ENCODE measurements at places on chromosomes 2 and 18.

- DNase-seq, result no peak
These were observed 26.8 kb upstream of the LIPG start for GRCh38 chr18:49534846-49535601.

- no peak for DNase-seq
These were observed 166.6 kb downstream of the ACTR3 start for GRCh38 chr2:114056294-114057143.

DNA sequence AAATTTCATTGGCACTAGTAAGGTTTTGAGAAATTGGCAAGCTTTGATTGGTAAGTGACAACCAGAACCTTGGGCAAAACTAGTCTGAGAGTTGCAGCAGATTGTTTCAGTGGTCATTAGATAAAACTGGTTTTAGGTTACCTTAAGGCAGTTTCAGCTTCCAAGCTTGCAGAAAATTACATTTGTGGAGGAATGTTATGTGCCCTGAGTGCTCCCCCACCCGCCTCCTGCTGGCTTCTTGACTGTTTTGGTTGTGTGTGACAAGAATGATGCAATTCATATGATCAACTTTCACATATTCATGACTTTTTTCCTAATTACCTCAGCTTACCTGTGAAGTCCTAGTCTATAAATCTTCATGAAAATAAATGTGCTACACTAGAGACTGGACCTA, 599.5 kb upstream of the ZNF804A start:
- no peak for DNase-seq

GRCh38 chr2:56474412-56475158, 290.8 kb downstream of the CCDC85A start:
- DNase-seq, result peak; percentile 85

DNA sequence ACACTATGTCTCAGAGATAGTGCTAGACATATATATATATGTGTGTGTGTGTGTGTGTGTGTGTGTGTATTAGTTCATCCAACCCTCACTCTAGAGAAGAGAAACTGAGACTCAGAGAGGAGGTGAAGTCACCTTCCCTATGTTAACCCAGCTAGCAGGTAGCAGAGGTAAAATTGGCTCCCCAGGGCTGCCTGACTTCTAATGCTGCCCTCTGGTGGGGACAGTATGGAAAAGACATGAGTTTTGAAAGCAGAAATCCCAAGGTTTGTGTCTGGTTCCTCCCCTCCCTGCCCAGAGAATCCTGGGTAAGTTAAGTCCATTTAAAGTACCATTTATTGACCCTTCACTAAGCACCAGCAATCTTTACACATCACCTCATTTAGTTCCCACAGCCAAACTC, 137.7 kb downstream of the THNSL2 start:
- DNase-seq, result no peak

DNA sequence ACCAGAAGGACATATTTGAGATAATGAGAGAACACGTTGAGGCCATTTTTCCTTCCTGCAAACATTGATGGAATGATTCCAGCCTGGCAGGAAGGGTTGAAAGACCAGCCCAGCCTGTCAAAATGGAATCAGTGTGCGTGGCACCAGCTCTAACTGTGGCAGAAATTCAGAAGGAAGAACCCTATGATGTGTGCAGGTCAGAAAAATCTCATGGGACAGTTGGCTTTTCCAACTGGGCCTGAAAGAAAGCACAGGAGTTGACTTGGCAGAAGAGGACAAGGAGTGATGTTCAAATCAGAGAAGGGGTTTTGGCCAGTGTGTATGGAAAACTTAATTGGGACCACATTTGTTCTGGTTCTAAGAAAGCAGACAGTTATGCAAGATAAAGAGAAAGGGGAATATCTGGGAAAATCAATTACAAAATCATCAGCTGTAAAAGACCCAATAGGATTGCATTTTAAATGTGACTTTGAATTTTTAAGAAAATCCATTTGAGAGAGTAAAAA, 192.8 kb upstream of the PID1 start:
- DNase-seq, result no peak

DNA sequence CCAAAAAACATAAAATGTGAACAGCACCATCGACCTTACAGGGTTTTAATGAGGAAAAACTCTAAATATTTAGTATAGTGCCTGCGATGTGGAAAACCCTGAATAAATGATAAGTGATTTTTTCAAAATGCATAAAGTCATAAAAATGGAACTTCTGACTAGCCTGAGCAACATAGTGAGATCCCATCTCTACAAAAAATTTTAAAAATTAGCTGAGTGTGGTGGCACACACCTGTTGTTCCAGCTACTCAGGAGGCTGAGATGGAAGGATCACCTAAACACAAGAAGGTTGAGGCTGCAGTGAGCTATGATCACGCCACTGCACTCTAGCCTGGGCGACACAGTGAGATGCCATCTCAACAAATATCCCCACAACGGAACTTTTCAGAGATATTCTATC, 4.2 kb downstream of the GGCX start:
- no peak for DNase-seq

DNA sequence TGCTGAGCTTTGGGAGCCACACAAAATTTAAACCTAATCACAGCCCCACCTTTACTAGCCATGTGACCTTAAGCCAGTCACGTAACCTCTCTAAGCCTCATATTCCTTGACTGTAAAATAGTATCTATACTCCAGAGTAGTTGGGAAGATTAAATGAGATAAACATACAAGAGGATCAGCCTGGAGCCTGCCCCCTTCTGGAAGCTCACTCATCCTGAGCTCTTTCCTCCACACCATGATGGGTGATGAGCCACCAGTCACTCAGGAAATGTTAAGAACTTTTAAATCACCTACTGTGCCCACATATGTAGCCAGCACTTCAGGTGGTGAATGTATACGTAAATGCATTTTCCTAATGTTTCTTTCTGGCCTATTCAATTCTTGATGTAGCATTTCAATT, 195.9 kb upstream of the DDX18 start:
- DNase-seq, result no peak

- no peak for DNase-seq
These were observed 43.9 kb downstream of the ACSL3 start for GRCh38 chr2:222904557-222905258.

DNA sequence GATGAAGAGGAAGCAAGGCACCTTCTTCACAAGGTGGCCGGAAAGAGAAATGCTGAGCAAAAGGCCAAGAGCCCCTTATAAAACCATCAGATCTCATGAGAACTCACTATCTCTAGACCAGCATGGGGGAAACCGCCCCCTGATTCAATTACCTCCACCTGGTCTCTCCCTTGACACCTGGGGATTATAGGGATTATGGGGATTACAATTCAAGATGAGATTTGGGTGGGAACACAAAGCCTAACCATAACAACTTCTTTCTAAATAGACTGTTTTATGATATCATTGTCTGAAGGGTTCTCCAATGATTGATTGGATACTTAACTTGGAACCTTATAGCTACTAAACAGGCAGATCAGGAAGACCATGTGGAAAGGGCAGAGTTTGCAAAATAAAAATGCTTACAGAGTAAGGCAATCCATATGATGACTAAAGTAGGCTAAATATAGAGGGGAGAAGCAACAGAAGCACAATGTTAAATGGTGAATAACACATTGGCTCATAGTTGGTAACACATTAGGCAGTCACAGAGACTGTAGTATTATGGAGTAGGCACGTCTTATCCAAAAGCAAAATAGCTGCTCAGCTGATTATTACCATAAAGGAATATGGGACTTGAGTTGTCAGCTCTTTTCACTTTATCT, 179.0 kb downstream of the BARD1 start:
- DNase-seq, result no peak

- DNase-seq, result no peak
These were observed 260.0 kb downstream of the ASXL3 start for GRCh38 chr18:33838054-33838453.

DNA sequence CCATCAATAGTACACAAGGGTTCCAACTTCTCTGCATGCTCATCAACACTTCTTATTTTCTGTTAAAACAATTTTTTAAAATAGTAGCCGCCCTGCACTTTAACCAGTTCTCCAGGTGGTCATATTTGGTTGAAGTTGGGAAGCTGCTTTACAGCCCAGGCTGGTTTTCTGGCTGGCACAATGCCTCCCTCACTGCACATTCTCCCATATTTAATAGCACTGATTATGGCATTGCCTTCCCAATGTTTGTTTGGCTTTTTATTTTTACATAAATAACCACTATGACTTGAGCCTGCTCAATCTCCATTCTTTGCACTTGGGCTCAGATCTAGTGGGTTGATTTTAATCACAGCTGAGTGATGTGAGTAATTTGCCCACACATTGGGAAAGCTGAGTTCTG, 111.9 kb upstream of the MAP4K3 start:
- no peak for DNase-seq

DNA sequence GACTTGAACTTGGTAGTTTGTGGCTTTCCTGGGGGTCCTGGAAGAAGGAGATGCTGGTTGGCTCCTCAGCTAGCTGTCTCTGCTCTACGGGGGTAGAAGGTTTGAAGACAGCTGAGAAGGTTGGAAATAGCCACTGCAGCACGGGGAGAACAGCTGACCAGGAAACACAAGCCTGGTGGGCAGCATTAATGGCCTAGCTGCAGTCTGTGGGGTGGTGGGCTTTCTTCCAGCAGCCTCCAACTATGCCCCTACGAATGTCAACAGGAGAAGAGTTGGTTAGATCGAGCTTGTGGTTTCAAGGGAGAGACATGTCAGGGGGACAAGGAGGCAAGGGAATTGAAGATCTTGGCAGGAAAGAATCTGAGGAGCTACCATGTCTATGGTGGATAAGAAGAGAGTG, 38.9 kb downstream of the PMAIP1 start:
- no peak for DNase-seq

GRCh38 chr2:134491022-134491421, 227.8 kb downstream of the TMEM163 start:
- DNase-seq, result no peak

DNA sequence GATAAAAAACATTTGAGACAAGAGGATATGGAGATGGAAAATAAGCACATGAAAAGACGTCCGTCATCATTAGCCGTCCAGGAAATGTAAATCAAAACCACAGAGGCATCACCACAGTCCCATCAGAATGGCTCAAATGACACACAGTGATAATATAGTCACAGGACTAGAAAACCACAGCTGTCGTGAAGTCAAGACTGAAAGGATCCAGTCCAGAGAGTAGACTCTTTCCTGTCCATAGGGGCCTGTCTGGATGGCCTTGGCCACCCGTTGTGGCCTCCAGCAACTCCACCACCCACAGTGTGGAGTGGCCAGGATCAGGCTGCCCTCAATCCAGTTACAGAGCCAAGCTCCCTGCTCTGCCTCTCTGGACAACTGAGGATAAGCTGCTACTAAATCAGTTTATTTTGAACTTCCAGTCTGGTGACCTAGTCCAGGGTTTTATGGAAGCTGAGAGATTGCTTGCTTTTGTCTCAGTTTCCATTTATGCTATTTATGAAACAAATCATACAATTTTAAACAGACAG, 60.4 kb downstream of the RHOB start:
- no peak for DNase-seq

GRCh38 chr2:1755436-1756191, 11.3 kb upstream of the PXDN start:
- DNase-seq, result no peak

DNA sequence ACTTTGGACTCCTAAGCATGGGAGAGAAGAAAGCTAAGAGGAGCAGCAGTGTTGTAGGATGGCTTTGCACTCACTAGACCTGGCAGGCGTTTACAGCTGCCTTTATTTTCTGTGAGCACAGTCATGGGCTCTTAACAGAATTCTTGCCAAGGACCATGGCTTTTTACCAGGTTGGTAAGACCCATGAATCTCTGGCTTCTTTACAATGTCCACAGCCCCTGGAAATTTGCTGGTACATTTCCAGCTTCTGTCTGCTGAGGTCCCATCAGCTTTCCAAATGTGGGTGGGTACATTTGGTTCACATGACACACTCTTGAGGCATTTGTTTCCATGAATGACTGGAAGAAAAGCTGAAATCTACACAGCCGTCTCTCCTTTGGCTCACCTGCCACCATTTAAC, 162.7 kb downstream of the PPP1R1C start:
- no peak for DNase-seq

GRCh38 chr2:148653437-148653836, 8.9 kb downstream of the EPC2 start:
- no peak for DNase-seq

GRCh38 chr2:146481629-146482028, 1363.2 kb upstream of the ACVR2A start:
- no peak for DNase-seq

GRCh38 chr2:112260295-112260625, 5.4 kb upstream of the ZC3H8 start:
- DNase-seq, result no peak

- no peak for DNase-seq
These were observed 142.9 kb upstream of the NXPH2 start for GRCh38 chr2:138922973-138923563.

DNA sequence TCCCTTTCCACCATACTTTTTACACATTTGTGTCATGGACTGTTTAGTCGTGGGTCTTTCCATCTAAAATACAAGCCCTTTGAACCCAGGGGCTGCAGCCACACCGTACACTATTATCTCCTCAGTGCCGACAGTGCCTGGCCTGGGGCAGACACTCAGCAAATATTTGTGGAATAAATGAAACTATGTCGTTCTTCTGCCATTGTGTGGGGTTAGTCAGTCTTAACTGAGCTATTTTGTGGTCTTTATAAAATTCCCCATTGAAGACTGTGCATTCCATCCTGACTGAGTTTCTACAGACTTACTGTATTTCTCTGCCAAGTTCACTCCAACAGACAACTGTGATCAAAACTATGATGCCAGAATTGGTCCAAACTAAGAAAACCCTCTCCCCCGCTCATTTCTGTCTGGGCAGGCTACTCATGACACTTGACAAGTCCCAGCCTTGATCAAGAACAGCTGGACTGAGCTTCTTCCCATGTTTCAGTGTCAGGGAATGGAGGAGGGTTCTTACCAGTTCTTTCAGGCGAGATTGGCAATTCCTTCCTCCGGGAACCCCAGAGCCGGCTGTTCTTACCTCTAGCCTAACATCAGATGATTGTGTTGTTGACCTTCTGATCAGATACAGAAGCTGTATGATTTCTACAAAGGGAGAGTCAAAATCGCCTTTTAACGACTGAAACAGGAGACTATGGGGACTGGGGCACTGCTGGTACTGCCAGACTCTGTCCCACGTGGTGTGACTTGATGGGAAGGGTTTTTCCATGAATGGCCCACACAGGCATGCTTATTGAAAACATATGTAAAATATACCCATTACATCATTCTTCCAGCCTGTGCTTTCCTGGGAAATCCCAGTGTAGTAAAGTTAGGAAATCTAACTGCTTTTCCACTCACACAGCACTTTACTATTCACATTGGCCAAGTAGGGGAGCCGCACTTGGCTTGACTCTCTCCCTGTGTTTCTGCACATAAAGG, 77.4 kb upstream of the NPAS2 start:
- DNase-seq, result no peak
